HT-29 (cell line): ENCODE measurements at places on chromosomes 4 and X.
A peak's percentile ranks its signal among the peaks of the same experiment; 100 is the strongest.

GRCh38 chrX:140090800-140091124 lies 125.4 kb upstream of the CXorf66 start:
- DNase-seq = no peak

DNA sequence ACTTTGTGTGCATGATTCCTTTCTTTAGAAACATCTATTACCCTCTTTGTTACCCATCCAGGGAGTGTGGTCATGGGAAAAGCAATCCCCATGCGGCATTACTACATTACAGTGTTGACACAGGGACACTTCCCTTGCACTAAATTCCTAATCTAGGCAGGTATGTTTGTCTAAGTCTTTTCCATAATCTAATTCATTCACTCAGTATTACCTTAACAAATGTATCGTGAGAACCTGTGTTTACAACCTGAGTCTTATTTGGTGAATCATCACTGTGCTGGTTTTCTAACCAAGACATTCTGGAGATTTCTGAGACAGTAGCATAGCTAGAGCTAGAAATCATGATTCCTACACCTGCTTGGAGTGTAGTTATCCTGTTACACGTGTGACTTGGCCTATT lies 326.8 kb downstream of the BMPR1B start:
- peak; percentile 70 for DNase-seq

- no peak for DNase-seq
These were observed 181.7 kb downstream of the GBA3 start for GRCh38 chr4:22874334-22874912.

DNA sequence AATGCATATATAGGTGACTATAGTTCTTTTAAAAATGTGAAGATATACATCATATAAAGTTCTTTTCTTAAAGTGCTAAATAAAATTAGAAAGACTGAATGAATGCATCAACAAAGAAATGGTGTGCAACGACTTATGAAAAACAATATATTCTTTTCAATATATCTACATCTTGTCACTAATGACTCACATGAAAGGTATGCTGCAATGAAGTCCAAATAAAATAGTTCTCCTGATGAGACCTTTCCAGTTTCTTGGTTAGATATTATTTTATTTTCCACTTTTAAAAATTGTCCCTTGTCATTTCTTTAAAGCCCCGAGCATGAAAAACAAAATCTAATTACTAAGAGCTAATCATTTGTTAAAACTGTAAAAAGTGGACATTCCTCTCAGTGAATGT lies 462.1 kb downstream of the PCDH11X start:
- DNase-seq = no peak

DNA sequence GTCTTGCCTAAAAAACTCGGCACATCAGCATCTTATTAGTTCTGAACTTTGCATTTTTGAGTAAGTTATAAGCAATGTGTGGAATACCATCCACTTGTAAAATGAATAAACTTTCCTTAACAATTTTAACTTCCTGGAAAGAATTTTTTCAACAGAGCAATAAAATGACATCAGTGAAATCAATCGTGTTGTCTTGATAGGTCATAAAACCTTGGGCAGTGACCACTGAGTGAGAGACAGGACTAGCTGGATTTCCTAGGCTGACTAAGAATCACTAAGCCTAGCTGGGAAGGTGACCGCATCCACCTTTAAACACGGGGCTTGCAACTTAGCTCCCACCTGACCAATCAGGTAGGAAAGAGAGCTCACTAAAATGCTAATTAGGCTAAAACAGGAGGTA lies 403.0 kb upstream of the CNKSR2 start:
- peak; percentile 68 for DNase-seq

- DNase-seq = no peak
These were observed 6.9 kb upstream of the VEGFC start for GRCh38 chr4:176799653-176800052.

DNA sequence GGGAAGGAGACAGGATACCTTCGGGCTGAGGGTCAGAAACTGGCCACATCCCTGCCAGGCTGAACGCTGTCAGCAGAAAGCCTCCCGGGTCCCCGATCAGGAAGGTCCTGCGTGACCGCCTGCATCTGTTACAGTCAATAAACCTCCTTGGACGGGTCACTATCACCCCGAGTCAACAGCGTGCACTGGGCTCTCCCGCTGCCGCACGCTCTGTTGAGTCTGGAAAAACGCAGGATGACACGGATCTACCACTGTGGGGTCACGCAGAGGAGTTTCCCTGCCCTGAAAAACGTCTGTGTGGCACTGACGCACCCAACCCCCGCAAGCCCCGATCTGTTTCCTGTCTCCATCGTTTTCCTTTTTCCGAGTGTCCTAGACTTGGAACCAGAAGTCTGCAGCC lies 12.1 kb downstream of the PPP2R3B start:
- no peak for DNase-seq

GRCh38 chr4:6761649-6762615 lies 20.6 kb upstream of the KIAA0232 start:
- no peak for DNase-seq

GRCh38 chr4:38290366-38290765 lies 330.2 kb downstream of the PTTG2 start:
- DNase-seq = no peak

- no peak for DNase-seq
These were observed 99.8 kb downstream of the SPRY1 start for GRCh38 chr4:123496421-123496820.

DNA sequence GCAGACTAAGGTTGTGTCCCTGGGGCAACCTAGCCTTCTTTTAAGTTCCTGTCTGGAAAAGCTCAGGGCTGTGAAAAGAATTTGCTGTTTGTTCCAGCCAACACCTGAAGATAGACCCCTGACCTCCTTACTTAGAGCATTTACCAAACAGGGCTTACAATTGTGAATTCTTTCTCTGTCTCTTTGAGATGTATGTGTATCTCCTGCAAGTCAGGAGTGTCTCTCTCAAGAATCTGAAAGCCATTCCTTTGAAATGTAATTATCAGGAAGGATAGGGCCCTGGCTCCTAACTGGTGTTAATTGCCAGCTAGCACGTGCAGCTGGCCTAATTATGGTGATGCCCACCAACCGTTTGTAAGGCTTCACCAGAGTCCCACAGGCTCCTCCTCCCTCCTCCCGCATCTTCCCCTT lies 18.2 kb downstream of the CCNG2 start:
- DNase-seq = no peak

DNA sequence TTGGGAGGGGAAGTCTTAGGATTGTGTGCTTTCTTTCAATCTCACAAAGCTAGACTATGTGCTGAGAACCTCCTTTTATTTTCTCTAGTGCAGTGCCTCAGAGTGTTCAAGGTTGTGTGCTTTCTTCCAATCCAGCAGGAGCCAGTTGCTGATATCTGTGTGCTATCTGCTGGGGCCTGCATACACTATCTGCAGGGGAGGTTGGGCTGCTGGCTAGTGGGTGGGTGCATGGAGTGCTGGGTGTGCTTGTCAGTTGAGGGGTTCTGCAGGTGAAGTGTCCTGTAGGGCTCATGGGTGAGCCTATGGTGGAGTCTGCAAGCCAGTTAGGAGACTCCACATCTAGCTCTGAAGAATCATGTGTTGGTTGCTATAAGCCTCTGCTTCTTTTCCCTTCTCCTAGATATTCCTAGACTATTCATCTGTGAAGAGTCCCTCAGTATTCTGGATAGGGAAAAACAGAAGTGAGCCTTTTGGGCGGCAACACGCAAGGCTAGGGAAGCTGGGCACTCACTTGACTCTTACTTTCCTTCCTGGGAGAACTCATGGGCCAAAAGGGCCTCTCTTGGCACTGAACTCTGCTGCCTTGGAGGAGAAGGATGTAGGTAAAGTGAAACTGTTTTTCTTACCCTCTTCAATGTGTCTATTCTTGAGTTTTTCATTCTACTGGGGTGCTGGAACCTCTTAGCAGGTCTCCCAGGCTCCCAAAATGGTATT lies 8.0 kb upstream of the CISD2 start:
- no peak for DNase-seq

DNA sequence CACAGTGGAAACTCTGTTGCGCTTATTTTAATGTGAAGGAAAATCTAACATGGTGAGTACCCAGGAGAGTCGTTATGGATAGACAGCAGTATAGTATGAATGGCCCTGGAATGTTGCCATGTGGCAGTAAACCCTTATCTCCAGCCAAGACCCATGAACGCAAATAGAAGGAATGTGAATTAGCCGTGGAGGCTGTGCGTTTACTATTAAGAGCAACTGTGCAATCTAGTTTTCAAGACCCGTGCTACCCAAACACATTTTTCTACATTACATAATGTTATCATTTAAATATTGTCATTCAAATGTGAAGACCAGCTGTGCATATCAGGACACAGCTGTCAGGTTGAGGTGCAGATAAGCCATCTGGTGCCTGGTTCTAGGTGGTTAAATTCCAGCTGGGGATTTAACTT lies 13.3 kb upstream of the AGA start:
- DNase-seq = no peak

GRCh38 chr4:1579001-1579900 lies 104.9 kb downstream of the FAM53A start:
- DNase-seq = peak; percentile 63

GRCh38 chrX:103911236-103911635 lies 51.2 kb upstream of the TMSB15B start:
- no peak for DNase-seq

DNA sequence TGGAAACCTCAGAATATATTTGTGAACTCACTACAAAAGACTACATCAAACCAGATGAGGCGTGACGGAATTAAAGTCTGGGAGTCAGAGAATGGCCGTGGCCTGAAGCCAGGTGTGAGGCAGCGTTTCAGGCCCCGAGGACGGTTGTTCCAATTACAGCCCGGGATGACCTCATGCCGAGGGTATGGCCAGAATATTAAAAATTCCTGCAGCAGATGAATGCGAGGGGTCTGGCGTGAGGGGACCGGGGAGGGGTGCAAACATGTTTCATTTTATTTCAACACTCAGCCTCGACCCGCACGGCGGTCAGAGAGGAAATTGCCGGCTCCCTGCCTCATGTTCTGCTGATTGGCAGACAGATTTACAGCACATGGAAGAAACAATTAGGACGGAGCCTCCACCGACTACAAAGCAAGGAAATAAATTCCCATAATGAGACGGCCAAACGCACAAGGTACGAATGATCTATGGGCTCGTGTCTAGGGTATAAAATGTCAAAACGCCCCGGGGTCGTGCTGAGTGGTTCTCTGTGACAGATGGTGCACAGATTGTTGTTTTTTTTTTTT lies 289.7 kb downstream of the SHOX start:
- no peak for DNase-seq

GRCh38 chr4:136558940-136559494 lies 973.3 kb downstream of the PCDH18 start:
- no peak for DNase-seq

DNA sequence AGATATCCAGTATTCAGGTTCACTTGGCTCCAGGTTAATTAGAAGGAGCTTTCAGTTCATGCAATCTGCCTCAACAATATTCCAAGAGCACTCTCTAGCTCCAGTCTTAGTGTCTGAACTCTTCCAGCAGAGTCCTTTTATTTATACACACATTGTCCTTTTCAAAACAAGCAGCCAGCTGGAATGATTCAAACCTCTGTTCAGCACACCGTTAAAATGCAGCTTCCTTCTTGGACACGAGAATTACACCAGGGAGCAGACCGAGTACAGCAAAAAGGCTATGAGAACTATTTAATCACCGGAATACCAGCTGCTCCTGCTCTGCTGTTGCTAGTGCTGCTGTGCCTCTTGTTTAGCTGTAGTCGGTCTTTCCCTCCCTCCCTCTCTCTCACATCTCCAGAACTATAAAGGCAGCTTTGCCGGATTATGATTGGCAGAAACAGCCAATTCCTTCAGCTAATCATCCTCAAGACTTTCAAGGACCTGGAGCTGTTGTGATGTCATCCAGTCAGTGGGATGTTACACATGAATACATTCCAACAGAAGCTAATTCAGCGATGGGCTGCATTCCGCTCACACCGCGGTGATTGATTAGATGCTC lies at the start of gene NDST4:
Gene NDST4, minus strand, starts transcription at position 115 of the 601 bp plus-strand sequence. CDS start 36,584 bp downstream, outside the sequence.
- DNase-seq = peak; percentile 31

GRCh38 chrX:33211356-33212260 lies at the start of gene DMD:
TSS of gene DMD (minus strand) at chrX:33211549. CDS start at chrX:33211312, 237 bp downstream.
- no peak for DNase-seq

DNA sequence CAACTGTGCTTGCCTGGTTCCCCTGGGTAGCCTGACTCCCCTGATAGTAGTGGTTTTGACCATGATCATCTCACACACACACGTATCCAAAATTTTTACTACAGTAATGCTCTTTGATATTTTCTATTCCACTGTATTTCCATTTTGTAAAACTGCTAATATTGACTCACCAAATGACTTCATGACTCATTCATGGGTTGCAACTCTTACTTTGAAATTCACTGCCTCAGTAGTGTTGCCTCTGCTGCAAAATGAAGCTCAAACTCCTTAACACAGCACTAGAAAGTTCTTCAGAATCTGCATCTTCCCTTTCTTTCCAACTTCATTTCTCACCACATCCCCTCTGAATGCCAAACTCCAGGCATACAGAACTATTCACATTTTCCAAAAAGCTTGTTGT lies 20.3 kb downstream of the QRFPR start:
- no peak for DNase-seq

GRCh38 chrX:63349307-63349706 lies 1.8 kb downstream of the SPIN4 start:
- DNase-seq = no peak

- no peak for DNase-seq
These were observed 39.4 kb downstream of the WFS1 start for GRCh38 chr4:6308899-6309643.

DNA sequence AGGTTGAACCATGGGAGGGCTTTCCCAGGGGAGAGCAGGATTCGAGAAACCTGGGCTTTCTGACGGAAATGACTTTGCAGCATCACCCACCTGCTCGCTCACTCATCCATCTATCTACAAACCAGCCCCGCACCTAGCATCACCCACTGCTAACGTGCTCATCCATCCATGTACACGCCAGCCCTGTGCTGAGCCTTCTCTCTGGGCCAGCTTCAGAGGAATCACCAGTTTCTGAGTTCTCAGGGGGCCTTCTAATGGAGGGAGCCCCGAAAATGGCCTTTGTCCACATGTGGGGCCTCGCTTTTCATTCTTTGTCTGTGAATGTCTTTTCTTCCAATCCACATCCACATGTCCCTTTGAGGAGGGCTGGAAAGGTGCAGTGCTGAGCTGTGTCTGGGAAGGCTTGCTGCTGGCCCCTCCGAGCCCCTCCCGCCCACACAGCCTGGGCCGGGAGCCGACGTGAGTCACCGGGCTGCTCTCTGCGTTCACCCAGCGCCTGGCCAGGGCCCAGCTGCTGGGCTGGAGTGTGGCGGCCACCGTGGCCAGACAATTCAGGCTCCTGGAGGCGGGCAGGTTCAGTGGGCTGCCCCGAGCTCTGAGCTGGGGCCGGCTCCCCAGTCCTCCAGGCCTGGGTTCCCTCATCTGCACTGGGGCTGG lies 14.7 kb downstream of the SORCS2 start:
- DNase-seq = no peak

DNA sequence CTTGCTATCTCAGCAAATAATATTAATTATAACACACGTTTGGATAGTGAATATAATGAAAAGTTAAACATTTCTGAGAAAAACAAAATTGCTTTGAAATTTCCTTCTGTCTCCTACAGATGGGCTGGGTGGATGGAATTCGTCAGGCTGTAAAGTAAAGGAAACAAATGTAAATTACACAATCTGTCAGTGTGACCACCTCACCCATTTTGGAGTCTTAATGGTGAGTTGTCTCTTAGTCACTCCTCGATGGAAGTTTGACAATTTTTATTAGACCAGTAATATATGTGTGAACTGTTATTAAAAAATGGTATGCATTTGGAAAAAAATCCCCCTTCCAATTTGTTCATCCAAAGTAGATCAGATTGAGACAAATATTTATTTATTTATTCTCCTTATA lies 92.5 kb upstream of the BRS3 start:
- DNase-seq = no peak
